ENCODE measurements at places on chromosomes 5 and 9. TPM values are rescaled to one million over a fixed set of nuclear protein-coding genes. Genes with fewer than 3 reads are reported as not detected.

The SPINK13 gene
- total RNA-seq, result not detected

The PRR16 gene
- total RNA-seq, result 9.1 TPM

The CATSPER3 gene
- total RNA-seq, result not detected

The IRX1 gene
- not detected for total RNA-seq

The DBH gene
- not detected for total RNA-seq

The PCDHGB2 gene
- total RNA-seq, result 21.9 TPM

The MACIR gene
- total RNA-seq, result 39.4 TPM

The GAS1 gene
- 17.8 TPM for total RNA-seq

The NAA35 gene
- 60.4 TPM for total RNA-seq

The ATP6V1G1 gene
- total RNA-seq, result 75.7 TPM
